Fibroblast of mammary gland (primary cell): ENCODE measurements at places on chromosomes 4 and X.

DNA sequence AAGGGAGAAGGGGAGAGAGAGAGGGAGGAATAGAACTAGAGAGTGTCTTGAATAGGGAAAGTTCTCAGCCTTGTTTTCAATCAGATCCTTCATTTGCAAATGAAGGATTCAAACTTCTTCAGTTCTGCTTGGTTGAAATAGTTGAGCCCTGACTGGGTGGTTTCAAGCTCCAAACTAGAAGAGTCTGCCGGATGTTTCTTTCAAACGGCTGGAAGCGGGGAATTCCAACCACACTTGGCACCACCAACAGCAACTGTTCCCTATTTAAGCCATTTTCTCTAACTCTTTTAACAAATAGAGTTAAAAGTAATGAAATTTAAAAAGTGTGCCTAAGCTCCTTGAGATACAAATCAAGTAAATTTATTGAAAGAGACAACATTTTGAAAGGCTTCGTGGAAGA, 67.5 kb upstream of the DDX60 start:
- DNase-seq = no peak

DNA sequence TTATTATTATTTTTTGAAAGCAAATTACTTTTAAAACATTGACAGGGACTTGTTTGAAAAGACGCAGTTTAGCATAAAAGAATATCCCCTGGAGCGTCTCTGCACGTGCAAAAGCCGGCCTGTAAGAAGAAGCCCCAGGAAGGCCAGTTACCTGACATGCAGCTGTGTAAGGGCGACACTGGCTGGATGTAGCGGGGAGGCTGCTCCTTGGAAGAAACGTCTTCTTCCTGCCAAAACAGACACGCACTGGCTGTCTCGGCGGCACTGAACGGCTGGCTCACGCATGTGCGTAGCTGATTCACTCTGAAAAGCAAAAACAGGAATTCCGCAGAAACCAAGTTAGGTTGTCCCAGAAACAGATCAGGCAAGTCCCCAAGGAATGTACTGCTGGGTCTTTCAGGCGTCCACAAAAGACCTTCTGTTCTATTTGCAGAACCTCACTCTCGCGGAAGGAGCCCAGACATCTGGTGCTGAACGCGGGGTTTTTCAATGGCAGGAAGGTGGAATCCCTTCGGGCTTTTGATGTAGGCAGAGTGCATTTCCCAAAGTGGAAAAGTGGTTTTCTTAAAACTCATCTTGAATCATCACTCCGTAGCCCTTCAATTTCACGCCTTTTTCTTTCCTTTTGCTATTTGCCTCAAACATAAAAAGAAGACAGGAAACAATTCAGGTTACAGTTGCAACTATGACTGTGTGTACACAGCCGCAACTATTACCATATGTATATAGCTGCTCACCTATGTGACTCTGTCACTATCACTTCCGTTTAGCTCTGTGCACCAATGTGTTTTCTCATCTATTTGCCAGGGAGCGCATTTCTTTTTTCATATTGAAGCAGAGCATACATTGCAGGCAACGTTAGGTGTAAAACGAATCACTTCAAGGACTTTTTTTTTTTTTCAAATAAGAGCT, 38.1 kb upstream of the ARSH start:
- peak; percentile 55 for DNase-seq

- DNase-seq = no peak
Observed at GRCh38 chrX:131723646-131724045, 179.8 kb downstream of the OR13H1 start.

- no peak for DNase-seq
Observed at GRCh38 chr4:152709675-152710438, 30.1 kb upstream of the TMEM154 start.

GRCh38 chr4:54941994-54942552, 183.3 kb downstream of the KDR start:
- DNase-seq = no peak
